ENCODE measurements at places on chromosomes 11 and 22. TPM values are rescaled to one million over a fixed set of nuclear protein-coding genes. Genes with fewer than 3 reads are reported as not detected.

DNA sequence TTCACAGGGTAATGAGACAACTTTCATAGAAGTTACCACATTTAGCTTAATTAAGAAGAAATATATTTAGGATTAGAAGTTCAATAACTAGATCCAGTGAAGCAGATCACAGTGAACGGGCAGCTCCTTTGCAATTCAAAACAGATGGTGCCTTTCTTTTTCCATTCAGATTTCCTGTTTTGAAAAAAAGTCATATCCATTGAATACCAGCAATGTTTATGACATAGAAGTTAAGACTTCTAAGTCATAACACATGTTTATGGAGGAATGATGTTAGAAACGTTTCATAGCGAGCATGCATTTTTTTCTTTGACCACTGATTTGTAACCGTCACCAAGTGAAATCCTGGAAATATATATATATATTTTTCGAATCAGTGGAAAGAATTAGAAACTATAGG is 24.7 kb downstream of the LUZP2 start:
- H3K4me1 ChIP-seq, result peaks cover 25% of the 10 kb centered on the region
- H3K27me3 ChIP-seq, result no peaks in the 10 kb centered on the region
- H3K4me3 ChIP-seq, result no peak overlapping the region

GRCh38 chr22:49509016-49509415 is 318.7 kb downstream of the BRD1 start:
- no peak overlapping the region for H3K4me3 ChIP-seq
- H3K27me3 ChIP-seq, result peaks cover 11% of the 10 kb centered on the region
- no peaks in the 10 kb centered on the region for H3K36me3 ChIP-seq
- no peak for DNase-seq
- no peak overlapping the region for H3K27ac ChIP-seq

DNA sequence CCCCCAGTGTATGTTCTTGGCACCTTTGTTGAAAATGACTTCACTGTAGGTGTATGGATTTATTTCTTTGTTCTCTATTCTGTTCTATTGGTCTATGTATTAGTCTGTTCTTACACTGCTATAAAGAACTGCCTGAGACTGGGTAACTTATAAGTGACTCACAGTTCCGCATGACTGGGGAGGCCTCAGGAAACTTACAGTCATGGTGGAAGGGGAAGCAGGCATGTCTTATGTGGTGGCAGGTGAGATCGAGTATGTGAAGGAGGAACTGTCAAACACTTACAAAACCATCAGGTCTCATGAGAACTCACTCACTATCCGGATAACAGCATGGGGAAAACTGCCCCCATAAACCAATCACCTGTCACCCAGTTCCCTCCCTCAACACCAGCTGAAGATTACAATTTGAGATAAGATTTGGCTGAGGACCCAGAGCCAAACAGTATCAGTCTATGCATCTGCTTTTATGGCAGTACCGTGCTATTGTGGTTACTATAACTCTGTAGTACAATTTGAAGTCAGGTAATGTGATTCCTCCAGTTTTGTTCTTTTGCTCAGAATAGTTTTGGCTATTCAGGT is 836.2 kb downstream of the DLG2 start:
- H3K4me3 ChIP-seq, result no peak overlapping the region
- H3K36me3 ChIP-seq, result no peaks in the 10 kb centered on the region
- no peaks in the 10 kb centered on the region for H3K4me1 ChIP-seq

DNA sequence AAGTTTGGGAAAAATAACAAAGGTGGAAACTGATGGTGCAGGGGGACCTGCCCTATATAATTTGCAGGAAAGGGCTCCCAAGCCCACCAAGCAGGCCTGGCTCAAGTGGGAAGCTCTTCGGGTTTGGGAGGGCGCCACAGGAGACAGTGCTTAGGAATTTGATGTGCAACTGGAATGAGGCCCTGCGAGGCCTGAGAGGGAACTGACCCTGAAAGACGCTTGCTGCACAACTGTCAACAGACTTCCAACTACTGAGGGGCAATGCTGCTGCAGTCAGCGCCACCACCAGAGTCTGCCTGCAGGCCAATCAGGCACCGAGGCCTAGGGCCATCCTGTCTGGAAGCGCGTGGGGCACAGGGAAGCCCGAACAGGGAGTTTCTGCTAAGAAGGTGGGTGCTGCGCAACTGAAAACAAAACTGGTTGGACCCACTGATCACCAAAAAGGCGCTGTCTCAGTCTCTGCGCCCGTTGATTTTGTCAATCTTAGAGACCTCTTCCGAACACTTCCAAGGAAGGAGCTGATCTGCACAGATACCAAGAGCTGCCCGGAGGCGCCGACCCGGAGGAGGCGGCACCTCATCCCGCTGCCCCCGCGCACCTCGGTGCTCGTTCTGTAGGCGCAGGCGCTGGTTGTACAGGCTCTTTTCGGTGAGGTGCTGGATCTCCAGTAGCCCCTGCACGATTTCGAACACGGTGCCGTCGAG is 667 bp downstream of the DGCR6L start:
- H3K36me3 ChIP-seq, result no peaks in the 10 kb centered on the region
- H3K27me3 ChIP-seq, result no peaks in the 10 kb centered on the region
- peak overlapping the region; percentile 88 for H3K4me3 ChIP-seq
- H3K4me1 ChIP-seq, result peaks cover 38% of the 10 kb centered on the region
- H3K27ac ChIP-seq, result peak overlapping the region; percentile 78
- no peak for DNase-seq

- H3K36me3 ChIP-seq, result no peaks in the 10 kb centered on the region
- H3K4me1 ChIP-seq, result peaks cover 29% of the 10 kb centered on the region
These were observed 8.2 kb downstream of the OMP start for GRCh38 chr11:77110836-77111235.

DNA sequence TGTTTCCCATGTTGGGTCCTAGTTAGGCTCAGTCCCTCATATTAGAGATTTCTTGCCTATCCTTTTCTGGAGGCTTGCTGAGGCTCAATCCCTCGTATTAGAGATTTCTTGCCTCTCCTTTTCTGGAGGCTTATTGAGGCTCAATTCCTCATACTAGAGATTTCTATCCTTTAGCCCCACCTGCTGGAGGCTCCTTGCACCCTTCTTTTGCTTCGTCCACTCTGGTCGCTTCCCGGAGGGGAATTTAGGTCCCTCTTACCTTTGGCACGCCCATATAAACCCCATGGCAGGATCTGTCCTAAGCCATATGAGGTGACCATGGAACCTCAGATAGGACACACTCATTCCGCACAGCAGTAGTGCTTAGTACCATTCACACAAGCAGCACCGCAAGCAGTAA is 15.9 kb downstream of the CYP2D6 start:
- no peaks in the 10 kb centered on the region for H3K4me1 ChIP-seq
- no peaks in the 10 kb centered on the region for H3K27me3 ChIP-seq
- no peak overlapping the region for H3K27ac ChIP-seq
- no peak overlapping the region for H3K4me3 ChIP-seq
- no peak for DNase-seq
- H3K36me3 ChIP-seq, result peaks cover 11% of the 10 kb centered on the region

GRCh38 chr11:115528225-115528624 is 24.0 kb upstream of the CADM1 start:
- peaks cover 34% of the 10 kb centered on the region for H3K27me3 ChIP-seq
- no peak for DNase-seq
- no peaks in the 10 kb centered on the region for H3K36me3 ChIP-seq

Gene HOATZ
- not detected for total RNA-seq

DNA sequence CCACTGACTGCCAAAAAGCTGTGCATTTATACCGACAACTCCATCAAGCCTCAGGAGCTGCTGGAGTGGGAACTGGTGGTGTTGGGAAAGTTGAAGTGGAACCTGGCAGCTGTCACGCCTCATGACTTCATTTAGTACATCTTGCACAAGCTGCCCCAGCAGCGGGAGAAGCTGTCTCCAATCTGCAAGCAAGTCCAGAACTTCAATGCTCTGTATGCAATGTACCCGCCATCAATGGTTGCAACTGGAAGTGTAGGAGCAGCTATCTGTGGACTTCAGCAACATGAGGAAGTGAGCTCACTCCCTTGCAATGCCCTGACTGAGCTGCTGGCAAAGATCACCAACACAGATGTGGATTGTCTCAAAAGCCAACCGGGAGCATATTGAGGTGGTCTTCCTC is at the start of gene SLC22A25:
Gene SLC22A25 (minus strand): TSS at position 67 of the 400 bp plus-strand sequence. CDS start 13,947 bp downstream, outside the sequence.
- no peak within 1 kb of the TSS for H3K4me3 ChIP-seq
- H3K4me1 ChIP-seq, result no peaks in the 10 kb centered on the region
- H3K27ac ChIP-seq, result no peak within 1 kb of the TSS
- H3K36me3 ChIP-seq, result no peaks in the 10 kb centered on the region
- H3K27me3 ChIP-seq, result peaks cover 4% of the 10 kb centered on the region

Gene NPAS4
- 1.2 TPM for total RNA-seq

- H3K36me3 ChIP-seq, result peaks cover 1% of the 10 kb centered on the region
- H3K4me3 ChIP-seq, result no peak overlapping the region
- peak overlapping the region; percentile 85 for H3K27ac ChIP-seq
- no peak for DNase-seq
These were observed 10.6 kb downstream of the TEAD1 start for GRCh38 chr11:12684816-12685215.

- DNase-seq, result no peak
- H3K27ac ChIP-seq, result no peak overlapping the region
- H3K27me3 ChIP-seq, result peaks cover 15% of the 10 kb centered on the region
- peaks cover 12% of the 10 kb centered on the region for H3K4me1 ChIP-seq
- no peaks in the 10 kb centered on the region for H3K36me3 ChIP-seq
These were observed 401.6 kb downstream of the BUD13 start for GRCh38 chr11:116371146-116371545.

DNA sequence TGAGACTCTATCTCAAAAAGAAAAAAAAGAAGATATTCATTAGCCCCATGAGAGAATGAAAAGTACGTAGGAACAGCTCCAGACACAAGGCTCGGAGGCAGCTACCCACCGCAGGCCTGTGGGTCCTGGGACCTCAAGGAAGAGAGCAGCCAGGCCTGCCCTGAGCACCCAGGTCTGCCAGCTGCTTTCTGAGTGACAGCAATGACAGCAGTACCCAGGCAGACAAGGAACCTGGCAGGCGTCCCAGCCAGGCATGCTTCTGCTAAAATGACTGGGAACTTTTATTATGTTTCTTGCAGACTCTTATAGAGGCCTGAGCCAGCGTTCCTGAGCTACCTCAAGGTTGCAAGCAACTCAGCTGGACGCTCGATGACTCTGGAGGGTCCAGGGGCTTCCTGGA is 31.6 kb downstream of the CPT1A start:
- DNase-seq, result no peak
- peak overlapping the region; percentile 69 for H3K27ac ChIP-seq
- no peaks in the 10 kb centered on the region for H3K27me3 ChIP-seq
- peaks cover 24% of the 10 kb centered on the region for H3K4me1 ChIP-seq
- no peak overlapping the region for H3K4me3 ChIP-seq
- peaks cover 28% of the 10 kb centered on the region for H3K36me3 ChIP-seq

- no peak overlapping the region for H3K4me3 ChIP-seq
- no peaks in the 10 kb centered on the region for H3K27me3 ChIP-seq
- no peak for DNase-seq
- H3K36me3 ChIP-seq, result peaks cover 6% of the 10 kb centered on the region
- H3K27ac ChIP-seq, result no peak overlapping the region
- no peaks in the 10 kb centered on the region for H3K4me1 ChIP-seq
These were observed 8.4 kb upstream of the ST14 start for GRCh38 chr11:130151196-130151595.

GRCh38 chr11:126430581-126431335 is 75.3 kb downstream of the ST3GAL4 start:
- no peaks in the 10 kb centered on the region for H3K27me3 ChIP-seq
- no peak overlapping the region for H3K4me3 ChIP-seq
- H3K27ac ChIP-seq, result peak overlapping the region; percentile 92
- peaks cover 34% of the 10 kb centered on the region for H3K4me1 ChIP-seq
- no peak for DNase-seq

Gene OR51B2
- total RNA-seq, result not detected

DNA sequence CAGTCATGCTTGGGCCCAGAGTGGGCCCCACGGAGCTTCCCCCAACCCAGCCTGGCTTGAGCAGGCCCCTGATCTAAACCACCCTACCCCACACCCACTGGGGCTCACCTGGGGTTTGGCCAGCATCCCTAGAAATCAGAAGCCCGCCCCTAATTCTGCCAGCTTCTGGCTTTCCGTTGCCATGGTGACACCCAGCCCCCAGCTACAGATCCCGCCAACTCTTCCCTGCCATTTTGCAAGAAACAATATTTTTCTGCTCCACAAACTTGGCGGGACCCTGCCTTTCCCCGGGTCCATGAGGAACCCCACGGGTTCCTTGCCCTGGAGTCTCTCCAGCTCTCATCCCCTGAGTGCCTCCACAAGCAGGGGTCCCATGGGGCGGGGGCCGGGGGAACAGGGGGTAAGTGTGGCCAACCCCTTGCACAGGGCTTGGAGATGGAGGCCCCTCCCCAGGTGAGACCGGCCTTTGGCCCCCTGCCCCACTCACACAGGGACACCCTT is 90.0 kb downstream of the CDKN1C start:
- DNase-seq, result peak; percentile 75
- H3K27ac ChIP-seq, result no peak overlapping the region
- no peaks in the 10 kb centered on the region for H3K4me1 ChIP-seq
- H3K36me3 ChIP-seq, result peaks cover 6% of the 10 kb centered on the region
- H3K4me3 ChIP-seq, result no peak overlapping the region

GRCh38 chr22:19986011-19986409 is 30.6 kb downstream of the ARVCF start:
- no peak overlapping the region for H3K27ac ChIP-seq
- H3K36me3 ChIP-seq, result no peaks in the 10 kb centered on the region
- H3K4me3 ChIP-seq, result peak overlapping the region; percentile 69
- DNase-seq, result peak; percentile 61

GRCh38 chr11:32137263-32137662 is 46.4 kb downstream of the RCN1 start:
- H3K4me3 ChIP-seq, result no peak overlapping the region
- no peak for DNase-seq
- peaks cover 12% of the 10 kb centered on the region for H3K4me1 ChIP-seq

GRCh38 chr22:35381424-35382009 is 621 bp downstream of the HMOX1 start:
- H3K36me3 ChIP-seq, result peaks cover 1% of the 10 kb centered on the region
- H3K4me1 ChIP-seq, result peaks cover 38% of the 10 kb centered on the region
- peak overlapping the region; percentile 79 for H3K27ac ChIP-seq
- DNase-seq, result no peak

Gene TMEM134
- 50.9 TPM for total RNA-seq

DNA sequence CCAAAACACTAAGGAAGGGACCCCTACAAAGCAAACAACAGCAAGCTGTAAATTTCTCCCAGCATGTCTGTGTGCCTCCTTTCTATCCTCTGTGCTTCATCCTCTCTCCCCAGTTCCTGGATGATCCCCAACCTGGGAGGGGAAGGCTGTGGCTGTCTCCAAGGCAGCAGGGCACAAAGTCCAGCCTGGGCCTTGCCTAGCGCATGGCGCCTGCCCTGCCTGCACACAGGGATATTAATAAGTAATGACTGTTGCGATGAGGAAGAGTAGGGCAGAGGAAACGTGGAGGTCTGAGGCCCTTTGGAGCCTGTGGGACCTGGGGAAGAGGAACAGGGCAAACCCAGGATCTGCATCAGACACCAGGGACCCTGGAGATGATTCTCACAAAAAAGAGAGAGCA is 2.0 kb downstream of the USH1C start:
- H3K4me3 ChIP-seq, result no peak overlapping the region
- H3K27ac ChIP-seq, result no peak overlapping the region
- peaks cover 65% of the 10 kb centered on the region for H3K27me3 ChIP-seq
- DNase-seq, result peak; percentile 29

Data from chondrocyte (in vitro differentiated cells).